Stimulated activated CD4-positive, alpha-beta T cell treated with anti-CD3 and anti-CD28 coated beads, Interleukin-2, amount 100 ng/mL, for 24 hours (primary cell): ENCODE measurements at places on chromosomes 5 and 9.

- no peak for DNase-seq
Measured at GRCh38 chr5:115320006-115320405, 23.6 kb upstream of the CCDC112 start.

GRCh38 chr9:37377688-37378612 lies 44.5 kb upstream of the GRHPR start:
- no peak for DNase-seq

- DNase-seq = no peak
Measured at GRCh38 chr9:114745108-114745848, 60.6 kb downstream of the TNFSF15 start.

DNA sequence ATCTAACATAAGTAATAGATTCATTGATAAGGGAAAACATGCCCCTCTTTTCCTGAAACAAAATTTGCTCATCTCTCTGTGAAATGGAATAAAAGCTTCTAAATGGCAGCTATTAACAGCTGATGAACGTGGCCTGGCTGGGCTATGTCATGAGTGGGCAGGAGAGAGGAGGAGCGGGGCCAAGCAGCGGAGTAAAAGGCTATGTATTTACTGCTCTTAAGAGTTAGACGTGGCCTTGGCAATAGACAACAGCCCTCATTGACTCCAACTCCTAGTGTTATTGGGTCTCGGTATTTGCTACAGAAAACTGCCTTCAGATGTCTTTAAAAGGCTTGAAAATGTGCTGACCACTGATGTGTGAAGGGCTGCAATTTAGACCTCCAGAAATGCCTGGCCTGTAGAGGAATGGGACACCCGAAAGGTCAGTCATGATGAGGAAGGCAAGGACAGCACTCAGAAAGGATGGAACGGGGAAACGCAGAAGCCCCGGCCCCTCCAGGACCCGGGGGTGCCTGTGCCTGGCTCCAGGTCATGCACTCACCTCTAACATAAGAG lies 116.8 kb downstream of the PDZD2 start:
- no peak for DNase-seq

- no peak for DNase-seq
Measured at GRCh38 chr9:35599763-35600604, 5.1 kb upstream of the TESK1 start.
